ENCODE measurements at places on chromosomes 2 and 18.

- no peak for DNase-seq
These were observed 226.8 kb downstream of the MC4R start for GRCh38 chr18:60145776-60146175.

DNA sequence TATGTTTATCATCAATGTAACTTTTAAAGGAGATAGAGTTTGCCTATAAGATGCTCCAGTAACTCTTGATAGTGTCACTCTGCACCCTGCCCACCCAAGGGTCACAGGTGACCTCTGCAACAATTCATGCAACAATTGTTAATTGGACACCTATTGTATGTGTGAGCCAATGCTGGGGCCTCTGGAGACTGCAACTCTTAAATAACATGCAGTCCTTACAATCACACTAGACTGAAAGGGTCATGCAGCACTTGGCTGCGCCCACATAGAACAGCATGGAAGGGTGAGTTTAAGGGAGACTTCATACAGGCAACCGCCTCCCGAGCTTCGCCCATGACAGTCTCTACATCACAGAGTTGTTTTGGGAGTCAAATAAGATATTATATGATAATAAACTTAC lies 137.1 kb upstream of the TWIST2 start:
- DNase-seq = no peak

- DNase-seq = no peak
These were observed 189.2 kb downstream of the ZBTB7C start for GRCh38 chr18:48219810-48220499.

- DNase-seq = no peak
These were observed 8.5 kb downstream of the RAB17 start for GRCh38 chr2:237581751-237582746.

- no peak for DNase-seq
These were observed 616 bp downstream of the RNPEPL1 start for GRCh38 chr2:240568678-240569522.
